ENCODE measurements at places on chromosomes 13 and 19.

DNA sequence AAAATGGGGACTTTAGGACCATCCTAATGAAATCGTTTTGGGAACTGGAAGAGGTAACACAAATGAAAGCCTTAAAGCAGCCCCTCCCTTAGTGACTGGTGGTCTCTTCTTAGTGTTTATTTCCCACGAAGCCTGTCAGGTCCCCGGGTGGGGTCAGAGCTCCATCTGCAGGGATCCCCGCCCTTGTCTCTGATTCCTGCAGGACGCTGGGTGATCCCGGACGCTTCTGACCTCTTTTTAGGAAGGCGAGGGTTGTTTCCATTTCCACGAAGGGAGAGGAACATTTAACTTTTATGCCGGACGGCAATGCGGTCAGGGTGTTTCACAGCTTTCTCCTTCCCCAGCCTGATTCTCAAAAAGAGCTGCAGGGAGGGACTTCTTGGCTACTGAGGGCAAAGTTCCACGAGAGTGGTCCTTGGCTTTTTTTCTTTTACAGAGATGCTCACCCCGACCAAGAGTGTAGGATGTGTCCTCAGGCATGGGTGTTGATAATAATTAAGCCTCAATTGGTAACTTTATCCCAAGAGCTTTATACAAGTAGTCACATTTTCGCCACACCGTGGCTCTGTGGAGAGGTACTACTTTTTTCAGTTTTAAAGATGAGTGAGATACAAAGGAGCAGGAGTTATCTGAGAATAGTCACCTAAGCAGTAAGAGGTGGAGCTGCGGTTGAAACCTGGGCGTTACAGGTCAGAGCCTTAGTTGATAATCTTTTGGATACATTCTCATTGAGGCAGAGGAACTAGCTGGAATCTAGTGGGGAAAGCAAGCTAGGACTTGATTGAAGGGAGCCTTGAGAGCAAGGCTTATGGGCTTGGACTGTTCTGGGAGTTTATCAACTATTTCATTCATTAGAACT is 813 bp downstream of the ZNF284 start:
- no peak for DNase-seq

DNA sequence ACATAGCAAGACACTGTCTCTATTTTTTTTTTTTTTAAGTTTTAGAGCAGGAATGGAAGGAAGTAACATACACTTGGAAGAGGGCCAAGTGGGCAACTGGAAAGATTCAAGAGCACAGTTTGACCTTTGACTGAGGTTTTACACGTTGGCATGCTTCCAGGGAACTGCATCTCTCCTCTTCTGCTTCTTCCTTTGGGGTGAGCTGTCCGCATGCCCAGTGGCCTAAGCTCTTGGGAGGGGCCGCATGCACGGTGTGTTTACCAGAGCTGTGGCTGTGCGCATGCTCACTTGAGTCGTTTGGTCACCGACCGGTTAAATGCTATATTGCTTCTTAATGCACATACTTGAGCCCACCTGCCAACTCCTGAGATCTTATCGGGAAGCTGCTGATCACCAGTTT is 727.7 kb downstream of the UQCRFS1 start:
- DNase-seq, result no peak

GRCh38 chr13:108227651-108228272 is 9.6 kb downstream of the ABHD13 start:
- no peak for DNase-seq

DNA sequence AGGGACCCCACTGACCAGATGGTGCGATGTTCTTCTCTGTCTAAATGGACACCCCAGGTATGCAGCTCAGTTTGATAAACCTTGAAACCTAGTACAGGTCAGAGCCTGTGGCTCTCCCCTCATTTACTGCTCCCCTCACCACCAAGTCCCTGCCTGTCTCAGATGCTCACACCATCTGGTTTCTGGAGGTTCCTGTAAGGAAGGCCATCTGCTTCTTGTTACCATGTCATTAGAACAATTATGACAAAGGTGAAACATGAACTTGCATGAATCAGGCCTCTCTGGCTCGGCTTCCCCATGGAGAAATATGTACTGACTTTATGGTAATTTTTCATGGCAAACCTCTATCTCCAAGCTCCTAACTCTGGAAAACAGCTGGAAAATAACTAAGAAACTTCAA is 965.7 kb downstream of the UQCRFS1 start:
- DNase-seq, result no peak

DNA sequence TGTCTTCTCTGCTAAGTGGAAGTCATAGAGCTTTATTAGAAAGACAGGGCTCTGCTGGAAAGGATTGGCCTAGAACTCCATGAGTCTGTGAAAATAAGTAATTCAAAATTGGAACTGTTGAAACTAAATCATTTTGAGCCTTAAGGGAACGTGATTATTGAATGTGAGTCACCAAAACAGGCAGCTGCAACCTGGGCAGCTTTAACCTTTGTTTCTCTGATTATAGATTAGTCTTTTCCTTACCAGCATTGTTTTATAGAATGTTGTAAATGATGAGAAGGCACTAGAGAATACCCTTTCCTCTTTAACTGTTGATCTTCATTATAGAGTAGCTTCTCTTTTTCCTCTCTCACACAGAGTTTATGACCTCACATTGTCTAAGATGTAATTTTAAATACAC is 638.8 kb upstream of the SLITRK6 start:
- DNase-seq, result no peak

DNA sequence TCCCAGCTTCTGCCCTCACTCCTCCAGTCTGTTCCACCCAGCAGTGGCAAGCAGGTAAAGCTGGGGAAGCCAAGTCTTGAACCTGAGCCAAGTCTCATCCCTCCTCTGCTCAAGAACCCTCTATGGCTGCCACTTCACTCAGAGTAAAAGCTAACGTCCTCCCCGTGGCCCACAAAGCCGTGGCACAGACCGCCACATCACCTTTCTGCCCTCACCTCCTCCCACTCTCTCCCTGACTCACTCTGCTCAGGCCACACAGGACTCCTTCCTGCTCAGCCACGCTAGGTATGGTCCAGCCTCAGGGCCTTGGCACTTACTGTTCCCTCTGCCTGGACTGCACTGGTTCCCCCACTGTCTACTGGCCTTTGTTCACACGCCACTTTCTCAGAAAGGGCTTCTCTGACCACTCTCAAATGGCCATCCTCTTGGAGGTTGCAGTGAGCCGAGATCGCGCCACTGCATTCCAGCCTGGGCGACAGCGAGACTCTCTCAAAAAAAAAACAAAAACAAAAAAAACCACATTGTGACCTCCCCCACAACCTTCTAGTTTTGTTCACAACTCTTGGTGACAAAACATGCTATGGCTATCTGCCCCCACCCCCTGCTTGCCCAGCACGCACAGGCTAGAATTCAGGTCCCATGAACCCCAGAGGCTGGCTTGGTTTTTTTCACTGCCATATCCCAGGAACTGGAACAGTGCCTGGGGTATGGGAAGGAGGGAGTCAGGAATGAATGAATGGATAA is 15.8 kb downstream of the NDUFB7 start:
- DNase-seq, result no peak

DNA sequence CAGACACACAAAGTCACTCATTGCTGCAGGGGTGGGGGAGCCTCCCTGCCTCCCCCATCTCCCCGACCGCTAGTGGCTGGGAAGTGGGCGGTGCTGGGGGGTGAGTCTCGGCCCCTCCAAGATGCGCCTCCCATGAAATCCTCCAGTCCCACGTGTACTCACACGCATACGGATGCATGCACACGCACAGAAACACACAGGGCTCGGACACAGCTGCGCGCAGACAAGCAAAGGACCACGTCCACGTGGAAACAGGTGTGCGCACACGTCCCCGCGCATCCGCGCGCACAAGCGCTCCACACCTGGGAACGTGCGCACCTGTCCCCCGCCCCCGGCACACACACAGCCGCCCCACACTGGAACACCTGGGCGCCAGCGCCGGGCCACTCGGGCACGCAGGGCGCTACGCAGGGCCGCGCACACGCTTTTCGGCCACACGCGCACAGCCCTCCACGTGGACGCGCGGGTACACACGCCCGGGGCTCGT is 687 bp downstream of the MATK start:
- DNase-seq, result no peak

- DNase-seq, result no peak
These were observed 30.1 kb downstream of the SCEL start for GRCh38 chr13:77565635-77566034.

DNA sequence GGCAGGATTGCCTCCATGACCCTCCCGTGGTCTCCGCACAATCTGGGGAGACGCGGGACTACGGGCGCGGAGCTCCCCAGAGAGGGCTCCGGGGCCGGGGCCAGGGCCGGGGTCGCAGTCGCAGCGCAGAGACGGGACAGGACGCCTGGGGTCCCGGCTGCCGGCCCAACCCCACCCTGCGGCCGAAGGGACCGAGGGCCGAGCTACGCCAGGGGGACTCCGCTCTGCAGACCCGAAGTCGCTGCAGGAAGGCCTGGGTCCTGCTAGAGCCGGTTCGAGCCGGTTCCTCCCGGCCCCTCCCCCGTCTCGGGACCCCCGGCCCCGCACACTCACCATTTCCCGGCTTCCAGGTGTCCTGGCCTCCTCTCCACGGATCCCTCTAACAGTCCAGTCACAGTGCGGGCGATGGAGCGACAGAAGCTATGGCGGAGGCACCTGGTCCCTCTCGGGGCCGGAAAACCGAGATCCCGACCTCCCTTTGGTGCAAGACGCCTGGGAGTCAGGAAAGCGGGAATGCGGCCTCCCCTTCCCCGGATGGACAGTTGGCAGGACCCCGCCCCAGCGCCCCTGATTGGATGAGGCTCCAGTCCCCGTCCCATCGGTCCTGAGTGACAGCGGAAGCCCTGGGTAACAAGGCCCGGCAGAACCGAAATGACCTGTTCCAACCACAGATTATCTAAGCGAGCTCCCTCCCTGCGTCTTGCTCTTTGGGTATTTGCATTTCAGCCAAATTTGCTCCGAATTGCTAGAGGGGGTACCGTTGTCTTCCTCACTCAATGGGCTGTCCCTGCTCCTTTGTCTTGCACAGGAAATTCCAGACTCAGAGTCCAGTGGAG is at the start of gene ZNF625:
Gene ZNF625, minus strand, starts transcription at position 512 of the 836 bp plus-strand sequence. Its CDS starts 176 bp downstream, at position 336.
- peak; percentile 75 for DNase-seq

GRCh38 chr19:18007044-18007916 is 690 bp upstream of the ARRDC2 start:
- DNase-seq, result peak; percentile 63

- DNase-seq, result no peak
These were observed 27.7 kb downstream of the STK24 start for GRCh38 chr13:98549006-98549727.

- DNase-seq, result peak; percentile 60
These were observed 1.5 kb upstream of the FTL start for GRCh38 chr19:48963371-48964204.

DNA sequence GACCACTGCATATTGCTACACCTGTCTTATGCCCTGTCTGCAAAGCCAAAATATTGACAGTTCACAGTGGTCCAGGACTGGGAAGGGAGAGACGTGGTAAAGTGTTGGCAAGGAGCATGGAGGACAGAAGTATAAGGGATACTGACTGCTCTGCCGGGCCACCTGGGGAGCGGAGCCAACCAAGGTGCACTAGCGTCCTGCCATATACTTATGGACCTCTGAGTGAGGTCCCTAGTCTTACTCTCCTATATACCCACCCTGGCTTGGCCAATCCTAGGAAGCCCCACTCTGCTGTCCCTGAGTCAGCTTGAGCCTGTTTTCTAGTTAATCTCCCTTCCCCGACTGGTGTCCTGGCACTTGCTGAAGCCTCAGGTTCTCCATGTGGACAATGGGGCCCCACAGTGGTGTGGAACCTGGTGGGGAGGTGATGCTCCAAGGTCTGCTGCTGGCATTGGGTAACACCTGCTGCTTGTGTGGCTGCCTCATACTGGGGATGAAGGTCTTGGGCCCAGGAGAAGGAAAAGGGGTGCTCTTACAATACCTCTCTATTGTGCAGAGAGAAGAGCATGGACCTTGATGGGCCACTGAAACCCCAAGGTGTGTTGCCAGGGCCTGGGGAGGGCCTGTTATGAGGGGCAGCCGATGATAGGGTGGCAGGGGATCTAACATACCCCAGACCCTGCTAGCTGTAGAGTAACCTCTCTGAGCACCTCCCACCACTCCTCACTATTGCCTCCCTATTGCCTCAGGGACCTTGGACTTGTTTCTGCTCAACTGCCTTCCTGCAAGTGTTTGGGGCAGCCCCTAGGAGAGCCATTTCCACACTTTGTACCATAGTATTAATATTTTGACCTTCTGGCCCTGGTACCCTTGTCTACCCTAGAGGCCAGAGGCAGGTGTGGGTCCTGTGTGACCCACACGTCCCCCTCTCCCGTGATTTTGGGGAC is 6.7 kb upstream of the TRIM28 start:
- no peak for DNase-seq

- DNase-seq, result no peak
These were observed 62.9 kb downstream of the TEX26 start for GRCh38 chr13:30995331-30995730.

GRCh38 chr13:24050796-24051715 is 109.5 kb upstream of the SPATA13 start:
- no peak for DNase-seq

DNA sequence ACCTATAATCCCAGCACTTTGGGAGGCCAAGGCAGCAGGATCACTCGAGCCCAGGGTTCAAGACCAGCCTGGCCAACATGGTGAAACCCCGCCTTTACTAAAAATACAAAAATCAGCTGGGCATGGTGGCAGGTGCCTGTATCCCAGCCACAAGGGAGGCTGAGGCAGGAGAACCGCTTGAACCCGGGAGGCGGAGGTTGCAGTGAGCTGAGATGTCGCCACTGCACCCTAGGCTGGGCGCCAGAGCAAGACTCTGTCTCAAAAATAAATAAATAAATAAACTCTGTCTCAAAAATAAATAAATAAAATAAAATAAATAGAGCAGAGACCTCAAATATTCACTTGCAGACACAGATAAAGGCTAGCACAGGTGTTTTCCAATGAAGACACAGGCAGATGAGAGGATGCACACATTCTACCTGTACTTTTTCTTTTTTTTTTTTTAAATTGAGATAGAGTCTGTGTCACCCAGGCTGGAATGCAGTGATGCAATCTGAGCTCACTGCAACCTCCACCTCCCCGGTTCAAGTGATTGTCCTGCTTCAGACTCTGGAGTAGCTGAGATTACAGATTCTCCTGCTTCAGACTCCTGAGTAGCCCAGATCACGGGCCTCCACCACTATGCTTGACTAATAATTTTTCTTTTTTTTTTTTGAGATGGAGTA is 2.7 kb upstream of the RPS16 start:
- DNase-seq, result no peak

GRCh38 chr19:12723641-12724426 is at the start of gene TNPO2:
Gene TNPO2 (minus strand): TSS chr19:12723932. CDS start chr19:12720977, 2,955 bp downstream.
- no peak for DNase-seq

- no peak for DNase-seq
These were observed 74.5 kb upstream of the RAP2A start for GRCh38 chr13:97359181-97360057.

- DNase-seq, result peak; percentile 91
These were observed at the start of gene CCDC97 for GRCh38 chr19:41310033-41310831. Gene CCDC97 (plus strand): TSS chr19:41310172. CDS start chr19:41310311, 139 bp downstream.

DNA sequence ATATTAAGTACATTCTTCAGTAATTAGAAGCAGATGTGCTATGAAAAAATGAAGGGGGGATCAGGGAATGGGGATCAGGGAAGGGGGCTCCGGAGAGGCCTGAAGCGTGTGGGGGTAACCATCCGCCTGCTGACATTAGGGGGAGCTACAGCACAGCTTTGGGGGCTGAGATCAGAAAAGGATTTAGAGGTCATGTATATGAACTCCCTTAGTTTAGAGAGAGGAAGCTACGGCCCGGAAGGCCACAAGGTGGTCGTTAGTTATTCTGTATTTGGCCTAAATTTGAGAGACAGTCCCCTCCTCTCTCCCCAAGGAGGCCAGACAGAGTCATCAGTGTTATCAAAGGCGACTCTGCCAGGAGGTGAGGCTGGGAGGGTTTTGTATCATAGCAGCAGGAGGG is 99.0 kb downstream of the TM9SF2 start:
- DNase-seq, result no peak
